ENCODE measurements at places on chromosomes 4 and X.

- peak; percentile 2 for DNase-seq
These were observed 155.8 kb downstream of the ANTXR2 start for GRCh38 chr4:79917246-79917645.

DNA sequence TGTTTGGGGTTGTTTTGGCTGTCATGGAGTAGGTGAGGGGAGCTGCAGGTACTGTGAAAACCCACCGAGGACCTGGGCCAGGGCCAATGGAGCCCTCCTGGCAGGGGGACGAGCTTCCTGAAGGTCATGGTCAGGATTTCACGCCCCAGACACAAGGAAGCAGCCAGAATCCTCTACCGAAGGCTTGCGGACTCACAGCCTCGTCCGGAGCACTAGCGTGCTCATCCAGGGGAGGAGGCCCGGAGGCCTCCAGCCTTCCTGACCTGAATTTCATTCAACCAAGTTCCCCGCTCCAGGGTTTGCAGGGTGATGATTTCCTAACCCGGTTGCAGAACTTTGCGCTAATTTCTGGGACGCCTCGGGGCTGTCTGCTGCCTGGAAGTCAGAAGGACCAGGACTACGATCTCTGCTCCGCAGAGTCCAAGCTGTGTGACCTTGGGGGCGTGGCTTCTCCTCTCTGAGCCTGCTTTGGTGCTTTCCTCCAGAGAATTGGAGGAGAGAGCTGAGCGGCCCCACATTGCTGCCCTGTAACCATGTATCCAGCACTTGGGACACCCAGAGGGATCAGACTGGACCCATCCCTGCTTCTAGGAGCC is 56.2 kb upstream of the ADRA2C start:
- DNase-seq = no peak

- DNase-seq = no peak
These were observed 107.6 kb downstream of the DLG3 start for GRCh38 chrX:70552130-70552704.

DNA sequence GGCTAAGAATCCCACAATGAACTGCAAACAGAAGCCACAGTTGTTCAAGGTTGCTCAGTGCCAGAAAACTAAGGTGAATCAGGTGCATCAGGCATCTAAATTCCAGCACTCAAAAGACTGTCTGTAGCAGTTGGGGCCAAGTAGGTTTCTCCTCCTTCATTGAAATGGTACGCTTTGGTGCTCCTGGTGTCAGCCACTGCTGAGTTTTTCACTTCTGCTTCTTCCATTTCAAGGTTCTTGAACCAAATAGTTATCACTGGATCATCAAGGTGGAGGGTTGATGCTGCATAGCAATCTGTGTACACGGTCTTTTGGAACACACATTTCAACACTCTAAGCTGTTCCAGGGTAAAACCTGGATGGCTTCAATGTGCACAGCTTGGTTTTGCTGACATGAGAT is 74.4 kb downstream of the TMA16 start:
- DNase-seq = no peak

GRCh38 chr4:186939226-186939625 is 215.6 kb upstream of the FAT1 start:
- DNase-seq = no peak

DNA sequence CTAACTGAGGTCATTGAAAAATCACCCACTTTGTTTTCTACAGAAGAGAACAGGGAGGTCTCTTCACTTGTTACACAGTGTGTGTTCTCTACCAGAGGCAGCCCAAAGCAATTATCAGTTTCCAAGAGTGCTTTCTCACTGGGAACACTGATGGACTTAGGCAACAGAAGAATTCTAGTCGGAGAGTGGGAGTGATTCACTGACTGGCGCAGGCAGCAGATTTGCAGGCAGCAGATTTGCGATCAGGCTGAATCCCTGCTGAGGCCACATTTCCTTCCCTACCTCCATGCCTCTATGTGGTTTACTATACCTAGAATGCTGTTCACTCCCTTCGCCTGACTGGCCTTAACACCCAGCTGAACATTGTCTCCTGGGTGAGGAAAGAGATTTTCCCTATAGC is 6.6 kb downstream of the OCIAD2 start:
- no peak for DNase-seq

DNA sequence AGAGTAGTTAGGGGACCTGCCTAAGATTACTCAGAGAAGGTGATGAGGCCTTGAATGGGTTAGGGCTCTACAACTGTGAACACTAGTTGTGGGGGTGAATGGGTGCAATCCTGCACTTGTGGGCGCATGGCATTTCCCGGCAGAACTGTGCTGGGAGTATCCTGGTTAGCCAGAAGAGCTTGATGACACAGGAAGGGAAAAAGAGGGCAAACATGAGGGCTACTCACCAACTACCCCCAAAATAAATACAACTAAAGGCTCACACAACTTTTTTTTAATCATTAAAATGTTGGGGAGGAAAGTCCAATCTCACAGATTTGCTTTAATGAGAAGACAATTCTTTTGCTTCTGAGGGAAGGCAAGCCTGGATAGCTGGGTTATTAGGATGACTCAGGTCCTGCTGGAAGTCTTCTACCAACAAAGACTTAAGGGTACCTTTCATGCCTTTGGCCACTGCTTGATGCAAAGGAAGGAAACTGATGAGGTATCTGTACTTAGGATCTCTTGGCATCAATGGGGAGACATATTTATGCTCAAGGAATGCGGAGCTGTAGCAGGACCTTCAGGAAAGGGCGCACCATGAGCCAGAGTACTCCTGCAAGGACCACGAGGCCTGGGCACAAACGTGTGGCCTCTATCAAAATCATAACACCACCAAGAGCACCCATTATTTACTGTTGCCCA is 2.6 kb downstream of the PHKA2 start:
- DNase-seq = no peak

GRCh38 chr4:26400132-26400531 is 79.3 kb downstream of the RBPJ start:
- no peak for DNase-seq

DNA sequence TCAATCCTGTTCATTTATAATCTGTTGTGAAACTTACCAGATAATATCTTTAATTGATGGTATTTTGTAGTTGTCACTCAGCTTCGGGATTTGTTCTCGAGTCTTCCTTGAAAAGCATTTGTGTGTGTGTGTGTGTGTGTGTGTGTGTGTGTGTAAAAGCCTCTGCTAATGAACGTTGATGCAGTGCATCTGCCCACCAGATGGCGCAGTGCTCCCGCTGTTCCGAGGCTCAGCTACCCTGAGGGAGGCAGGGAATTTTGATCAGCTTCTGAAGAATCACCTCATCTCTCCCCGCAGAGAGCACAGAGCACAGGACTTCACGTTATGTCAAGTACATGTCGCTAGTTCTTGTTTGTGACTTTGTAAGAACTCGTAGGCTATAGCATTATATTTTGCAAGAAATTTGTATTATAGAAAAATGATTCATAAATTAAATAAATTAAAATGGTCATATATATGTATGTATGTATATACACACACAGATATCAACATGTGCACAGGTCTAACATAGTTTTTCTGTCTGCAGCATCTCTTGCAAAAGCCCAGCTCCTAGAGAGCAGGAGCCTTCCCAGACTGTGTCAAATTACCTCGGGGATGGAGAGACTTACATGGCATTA is 316.7 kb upstream of the IGFBP7 start:
- peak; percentile 58 for DNase-seq

DNA sequence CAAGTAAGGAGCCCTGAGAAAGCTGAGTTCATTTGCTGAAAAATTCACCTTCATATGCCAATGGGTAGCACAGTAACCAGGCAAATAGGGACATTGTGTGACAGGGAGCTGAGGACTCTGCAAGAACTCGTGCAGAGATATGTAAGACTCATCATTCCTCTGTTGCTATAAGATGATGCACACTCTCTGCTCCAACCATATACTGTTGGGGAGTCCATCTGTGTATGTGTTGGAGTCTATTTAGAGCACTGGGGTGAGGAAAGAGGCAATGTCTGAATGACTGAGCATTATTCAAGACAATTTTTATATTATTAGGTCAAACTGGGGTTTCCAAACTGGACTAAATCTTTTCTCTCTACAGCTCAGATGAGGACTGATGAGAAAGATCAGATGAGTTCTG is 100.4 kb downstream of the QRFPR start:
- no peak for DNase-seq

- DNase-seq = no peak
These were observed 882.6 kb downstream of the TRIML1 start for GRCh38 chr4:189021831-189022230.

- no peak for DNase-seq
These were observed 1368.2 kb downstream of the STIM2 start for GRCh38 chr4:28228561-28229491.

- DNase-seq = no peak
These were observed 404.6 kb downstream of the PRDM5 start for GRCh38 chr4:120517966-120518365.

GRCh38 chrX:110143454-110144210 is 140.7 kb downstream of the TMEM164 start:
- DNase-seq = no peak

DNA sequence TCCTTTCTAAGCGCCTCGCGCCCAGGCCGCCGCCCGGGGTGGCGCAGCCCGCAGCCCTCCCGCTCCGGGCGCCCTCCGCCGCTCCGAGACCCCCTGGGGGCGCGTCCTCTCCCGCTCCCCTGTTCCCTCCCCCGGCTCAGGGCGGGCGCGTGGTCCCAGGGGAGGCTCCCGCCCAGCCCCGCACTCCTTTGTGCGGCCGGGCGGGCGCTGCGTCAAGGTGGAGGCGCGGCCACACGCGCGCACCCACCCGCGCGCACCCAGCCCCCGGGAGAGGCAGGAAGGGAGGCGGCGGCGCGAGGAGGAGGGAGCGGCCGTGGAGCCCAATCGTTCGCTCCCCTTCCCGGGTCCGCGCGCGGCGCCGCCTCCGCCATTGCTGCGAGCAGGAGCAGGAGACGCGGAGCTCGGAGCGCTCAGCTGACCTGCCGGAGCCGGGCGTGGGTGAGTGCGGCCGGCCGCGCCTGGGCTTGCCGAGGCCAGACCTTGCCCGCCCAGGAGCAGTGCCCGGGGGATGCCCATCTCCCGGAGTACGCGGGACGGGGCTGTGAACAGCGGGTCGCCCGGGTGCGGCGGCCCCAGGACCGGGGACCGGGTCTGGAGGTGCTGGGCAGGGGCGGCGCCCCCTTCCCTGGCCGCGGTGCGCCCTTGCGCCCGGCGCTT is at the start of gene NSG1:
TSS of gene NSG1 (plus strand) at position 367 of the 657 bp plus-strand sequence. CDS start 528 bp downstream, outside the sequence.
- peak; percentile 40 for DNase-seq

GRCh38 chr4:52783069-52783468 is 31.8 kb upstream of the ERVMER34-1 start:
- no peak for DNase-seq

DNA sequence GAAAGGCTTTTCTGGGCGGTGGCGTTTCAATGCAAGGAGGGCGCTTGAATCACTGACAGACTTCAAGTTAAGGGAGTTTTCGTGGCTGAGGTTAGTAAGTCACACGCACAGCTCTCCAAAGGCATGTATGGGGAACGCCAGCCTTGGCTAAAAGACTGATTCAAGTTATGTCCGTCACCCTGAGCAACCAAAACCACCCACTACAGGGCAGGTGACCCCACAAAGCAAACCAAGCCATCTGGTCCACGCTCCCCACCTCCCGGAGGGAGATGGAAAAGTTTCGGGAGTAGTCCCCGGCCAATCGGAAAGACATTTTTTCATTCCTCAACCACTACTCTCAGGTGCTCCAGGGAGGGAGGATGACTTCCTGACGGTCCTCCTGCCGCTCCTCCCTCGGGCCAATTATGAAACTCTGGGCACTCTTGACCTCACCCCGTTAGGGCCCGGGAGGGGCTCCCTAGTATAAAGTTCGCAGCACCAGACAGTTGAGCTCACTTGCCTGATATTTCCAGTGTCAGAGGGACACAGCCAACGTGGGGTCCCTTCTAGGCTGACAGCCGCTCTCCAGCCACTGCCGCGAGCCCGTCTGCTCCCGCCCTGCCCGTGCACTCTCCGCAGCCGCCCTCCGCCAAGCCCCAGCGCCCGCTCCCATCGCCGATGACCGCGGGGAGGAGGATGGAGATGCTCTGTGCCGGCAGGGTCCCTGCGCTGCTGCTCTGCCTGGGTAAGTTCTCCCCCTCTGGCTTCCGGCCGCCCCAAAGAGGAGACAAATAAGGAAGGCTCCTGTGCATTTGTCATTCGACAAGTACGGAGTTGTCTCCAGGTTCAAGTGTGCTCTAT is at the start of gene EREG:
TSS of gene EREG (plus strand) at position 494 of the 840 bp plus-strand sequence. CDS start at position 658, 164 bp downstream.
- DNase-seq = peak; percentile 57

DNA sequence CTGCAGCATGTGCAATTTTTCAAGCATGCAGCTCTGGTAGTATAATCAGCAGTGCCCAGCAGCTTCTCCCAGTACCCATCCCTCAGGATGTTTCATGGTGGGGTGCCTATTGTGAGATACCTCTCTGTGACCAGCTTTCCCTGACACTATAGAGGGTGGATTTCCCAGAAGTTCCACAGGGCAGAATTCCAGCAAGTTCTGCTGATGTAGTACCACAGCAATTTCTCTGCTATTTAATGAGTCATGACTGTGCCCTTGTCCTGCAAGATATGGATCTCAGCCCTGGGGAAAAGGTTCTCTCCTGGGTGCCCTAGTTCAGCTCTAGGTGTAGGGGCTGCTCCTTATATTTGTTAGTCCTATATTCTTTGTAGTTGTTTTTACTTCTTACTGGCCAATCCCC is 174.8 kb downstream of the ENOX2 start:
- DNase-seq = no peak

- DNase-seq = peak; percentile 55
These were observed 55.3 kb upstream of the RAPGEF2 start for GRCh38 chr4:159047478-159048165.

DNA sequence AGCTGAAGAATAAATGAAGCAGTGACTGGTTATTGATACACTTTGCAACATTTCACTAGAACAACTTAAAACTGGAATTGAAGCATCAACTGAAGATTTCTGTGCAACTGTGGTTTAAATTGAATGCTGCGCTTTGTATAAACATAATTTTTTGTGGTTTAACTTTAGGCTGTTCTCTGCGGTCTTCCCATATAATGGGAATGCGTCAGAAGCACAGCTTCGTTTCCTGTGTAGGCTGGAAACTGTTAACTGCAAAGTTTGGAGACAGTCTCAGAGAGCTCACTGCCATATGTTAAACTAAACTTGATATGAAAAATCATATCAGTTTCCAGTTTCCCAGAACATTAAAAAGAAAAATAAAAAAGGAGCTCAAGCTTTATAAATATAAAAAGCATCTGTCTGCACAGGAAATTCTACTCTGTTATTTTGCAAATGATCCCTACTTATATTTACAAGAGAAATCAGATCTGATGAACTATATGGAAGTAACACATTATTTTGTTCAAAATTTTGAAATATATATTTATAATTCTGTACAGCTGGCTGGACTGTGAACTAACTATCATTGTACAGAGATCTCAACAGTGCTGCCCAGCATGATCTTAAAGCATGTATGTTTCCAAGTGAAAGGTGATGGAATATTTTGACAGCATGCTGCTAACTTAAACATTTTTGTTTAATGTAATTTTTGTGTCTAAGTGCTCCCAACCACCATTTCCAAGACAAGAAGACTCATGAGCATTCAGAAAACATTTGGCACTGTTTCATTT is 139.9 kb downstream of the NDST3 start:
- no peak for DNase-seq

All from NCI-H1417 (cell line).